ENCODE measurements at places on chromosomes 11 and 22.

- DNase-seq, result no peak
Observed at GRCh38 chr11:74694136-74694930, 36.9 kb downstream of the CHRDL2 start.

DNA sequence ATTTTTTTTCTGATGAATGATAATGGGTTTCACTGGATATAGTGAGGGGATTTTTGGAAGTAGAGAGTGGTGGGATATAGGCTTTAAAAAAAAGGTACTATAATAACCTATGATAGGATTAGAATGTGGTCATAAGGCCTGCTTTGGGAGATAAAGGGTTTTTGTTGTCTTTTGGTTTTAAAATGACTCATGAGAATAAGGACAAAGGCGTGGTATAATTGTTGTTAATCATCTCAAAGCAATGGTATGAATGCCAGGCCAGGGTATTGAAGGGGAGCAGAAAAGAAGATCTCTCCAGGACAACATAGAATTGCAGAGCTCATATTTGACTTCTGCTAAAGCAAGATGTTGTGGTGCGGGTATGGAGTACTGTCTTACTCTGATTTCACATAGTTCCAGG lies 579.4 kb downstream of the JRKL start:
- no peak for DNase-seq

DNA sequence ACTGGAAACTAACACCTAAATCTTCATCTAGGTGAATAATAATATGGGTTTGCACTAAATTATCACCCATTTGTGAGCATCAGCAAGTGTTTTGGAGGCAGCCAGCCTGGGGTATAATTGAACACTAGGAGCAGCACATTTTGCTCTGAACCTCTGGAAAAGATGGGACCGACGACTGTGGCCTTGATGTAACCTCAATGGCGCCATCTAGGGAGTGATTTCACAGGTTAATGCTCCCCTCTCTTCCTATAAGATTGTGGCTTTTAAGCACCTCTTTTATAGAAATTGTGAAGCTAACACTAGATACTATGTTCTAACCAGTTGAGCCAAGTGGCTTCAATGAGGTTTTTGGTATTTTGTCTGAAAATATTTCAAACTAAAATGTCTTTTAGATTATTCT lies 203.7 kb downstream of the NELL1 start:
- no peak for DNase-seq

GRCh38 chr22:32389685-32390084 lies 22.4 kb downstream of the RTCB start:
- DNase-seq, result no peak

DNA sequence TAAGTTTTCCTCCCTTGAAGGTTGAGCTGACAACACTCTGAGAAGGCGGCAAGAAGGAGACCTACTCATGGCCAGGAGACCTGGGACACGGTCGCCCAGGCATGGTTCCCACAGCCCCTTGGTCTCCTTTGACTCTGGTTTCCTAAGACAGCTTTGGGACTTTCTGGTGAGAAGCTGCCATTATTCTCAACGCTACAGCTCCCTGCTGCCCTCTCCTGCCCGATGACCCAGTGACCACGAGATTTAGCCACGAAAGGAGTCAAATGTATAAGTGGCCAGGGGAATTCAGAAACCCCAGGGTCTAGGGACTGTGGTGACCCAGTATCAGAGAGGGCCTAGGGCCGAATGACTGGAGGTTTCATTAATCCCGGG lies 699 bp upstream of the SDF2L1 start:
- no peak for DNase-seq

- no peak for DNase-seq
Observed at GRCh38 chr11:607020-607780, 8.6 kb downstream of the IRF7 start.

DNA sequence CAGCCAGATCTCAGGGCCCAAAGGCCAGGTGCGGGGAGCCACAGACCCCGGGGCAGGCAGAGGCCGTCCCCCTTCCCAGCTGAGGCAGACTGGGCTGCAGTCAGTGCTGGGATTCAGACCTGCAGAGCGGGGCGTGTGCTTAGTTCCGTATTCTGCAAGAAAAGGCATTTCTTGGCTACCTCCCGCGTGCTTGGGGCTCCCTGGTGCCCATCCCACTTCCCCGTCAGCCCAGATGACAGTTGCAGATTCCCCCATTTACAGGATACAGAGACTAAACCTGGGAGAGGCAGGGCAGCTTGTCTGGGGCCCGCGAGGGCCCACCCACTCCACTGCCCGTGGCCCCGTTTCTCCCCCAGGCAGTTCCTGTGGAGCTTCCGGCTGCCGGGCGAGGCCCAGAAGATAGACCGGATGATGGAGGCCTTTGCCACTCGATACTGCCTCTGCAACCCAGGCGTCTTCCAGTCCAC lies 18.3 kb downstream of the CYTH4 start:
- no peak for DNase-seq

GRCh38 chr22:47133061-47133969 lies 370.9 kb downstream of the TBC1D22A start:
- DNase-seq, result no peak

DNA sequence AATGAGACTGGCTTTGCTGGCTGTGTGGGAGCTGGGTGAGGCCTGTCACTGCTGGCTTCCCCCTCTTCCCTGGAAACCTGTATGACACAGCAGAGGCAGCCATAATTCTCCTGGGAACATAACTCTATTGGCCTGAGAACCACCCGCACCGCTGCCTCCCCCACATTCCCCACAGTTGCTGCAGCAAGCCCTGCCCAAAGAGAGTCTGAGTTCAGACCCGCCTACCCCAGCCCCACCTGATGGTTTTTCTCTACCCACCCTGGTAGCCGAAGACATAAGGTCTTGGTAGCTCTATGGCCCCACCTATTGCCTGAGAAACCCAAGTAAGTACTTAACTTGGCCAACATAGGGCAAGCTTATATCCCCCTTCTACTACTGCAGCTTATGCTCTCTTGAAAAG lies 174.8 kb downstream of the C11orf91 start:
- DNase-seq, result no peak

DNA sequence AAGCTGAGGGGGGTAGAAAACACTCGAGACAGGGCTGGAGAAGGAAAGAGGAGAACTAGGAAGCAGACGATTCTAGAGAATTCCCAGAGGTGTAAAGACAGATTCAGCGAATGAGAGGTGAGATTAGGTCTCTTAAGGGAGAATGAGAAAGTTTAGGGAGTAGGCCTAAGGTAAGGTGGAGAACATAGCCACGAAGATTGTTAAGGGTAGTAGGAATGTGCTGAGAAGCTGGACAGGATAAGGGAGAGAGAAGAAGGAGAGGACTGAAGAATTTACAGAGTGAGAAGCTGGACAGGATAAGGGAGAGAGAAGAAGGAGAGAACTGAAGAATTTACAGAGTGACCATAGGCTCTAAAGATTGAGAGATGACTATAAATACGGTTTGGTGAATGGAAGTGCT lies 908 bp downstream of the PPME1 start:
- no peak for DNase-seq
